ENCODE measurements at places on chromosomes 5 and 9.
A peak's percentile ranks its signal among the peaks of the same experiment; 100 is the strongest.

DNA sequence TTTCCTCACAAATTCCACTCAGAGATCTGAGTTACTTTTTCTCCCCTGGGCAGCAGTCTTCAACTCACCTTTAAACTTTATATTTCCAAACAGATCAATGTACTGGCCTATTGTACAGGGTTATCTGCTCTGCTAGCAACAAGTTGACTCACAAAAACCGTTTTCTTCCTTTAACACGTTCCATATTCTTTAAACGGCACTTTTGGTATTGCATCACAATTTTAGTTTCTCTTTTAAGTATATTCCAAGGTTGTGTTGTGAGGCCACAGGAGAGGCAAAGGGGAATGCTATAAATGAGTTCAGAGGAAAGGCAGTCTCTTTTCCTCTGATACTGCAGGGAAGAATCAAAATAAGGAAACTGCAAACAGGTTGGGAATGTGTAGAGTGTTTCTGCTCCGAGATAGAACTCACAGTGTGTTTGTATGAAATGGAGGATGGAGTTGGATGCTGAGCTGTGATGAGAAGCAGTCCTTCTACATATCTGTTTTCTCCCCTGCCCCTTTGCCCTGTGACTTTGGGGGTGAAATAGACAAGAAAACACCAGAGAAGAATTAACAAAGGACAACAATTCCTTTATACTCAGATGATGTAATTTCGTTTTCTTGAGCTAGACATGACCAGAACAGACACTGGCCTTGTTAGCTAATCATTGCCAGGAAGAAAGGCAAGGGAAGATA, 9.9 kb upstream of the ALDOB start:
- no peak for DNase-seq

GRCh38 chr9:35426627-35427026, 63.3 kb upstream of the RUSC2 start:
- no peak for DNase-seq

DNA sequence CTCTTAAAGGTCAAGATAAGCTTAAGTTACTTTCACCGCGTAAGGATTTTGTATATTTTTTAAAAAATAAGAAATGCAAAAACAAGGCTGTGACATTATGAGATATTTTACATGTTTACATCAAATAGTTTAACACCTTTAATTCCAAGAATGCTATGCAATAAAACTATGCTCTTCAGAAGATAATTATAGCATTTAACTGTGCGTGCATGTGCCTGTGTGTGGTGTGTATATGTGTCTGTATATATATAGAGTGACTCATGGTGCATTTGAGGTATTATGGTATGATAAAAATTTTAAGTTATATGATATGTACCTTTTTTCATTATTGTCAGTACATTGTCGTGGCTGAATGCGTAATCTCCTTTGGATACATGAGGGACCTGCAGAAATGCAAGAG, 539.3 kb downstream of the PDE4D start:
- no peak for DNase-seq

DNA sequence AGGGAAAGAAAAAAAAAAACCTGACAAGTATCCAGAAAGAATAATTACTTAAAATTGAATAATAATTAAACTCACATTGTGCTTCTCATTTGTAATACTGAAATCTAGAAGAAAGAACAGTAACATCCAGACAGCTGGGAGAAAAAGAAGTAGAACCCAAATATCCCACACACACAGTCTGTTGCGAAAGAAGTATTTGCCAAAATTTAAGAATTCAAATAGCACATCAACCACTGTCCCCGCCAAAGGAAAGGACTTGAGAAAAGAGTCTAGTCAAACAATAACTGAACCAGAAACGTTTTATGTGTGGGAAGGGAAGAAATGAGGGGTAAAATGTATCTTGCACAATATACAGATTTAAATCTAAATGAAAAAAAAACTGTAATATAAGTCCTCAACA, 202.8 kb downstream of the MLLT3 start:
- DNase-seq, result no peak

- DNase-seq, result no peak
Measured at GRCh38 chr9:78396087-78396486, 99.2 kb downstream of the PSAT1 start.

GRCh38 chr9:98502976-98503325, 205.8 kb downstream of the GABBR2 start:
- no peak for DNase-seq

DNA sequence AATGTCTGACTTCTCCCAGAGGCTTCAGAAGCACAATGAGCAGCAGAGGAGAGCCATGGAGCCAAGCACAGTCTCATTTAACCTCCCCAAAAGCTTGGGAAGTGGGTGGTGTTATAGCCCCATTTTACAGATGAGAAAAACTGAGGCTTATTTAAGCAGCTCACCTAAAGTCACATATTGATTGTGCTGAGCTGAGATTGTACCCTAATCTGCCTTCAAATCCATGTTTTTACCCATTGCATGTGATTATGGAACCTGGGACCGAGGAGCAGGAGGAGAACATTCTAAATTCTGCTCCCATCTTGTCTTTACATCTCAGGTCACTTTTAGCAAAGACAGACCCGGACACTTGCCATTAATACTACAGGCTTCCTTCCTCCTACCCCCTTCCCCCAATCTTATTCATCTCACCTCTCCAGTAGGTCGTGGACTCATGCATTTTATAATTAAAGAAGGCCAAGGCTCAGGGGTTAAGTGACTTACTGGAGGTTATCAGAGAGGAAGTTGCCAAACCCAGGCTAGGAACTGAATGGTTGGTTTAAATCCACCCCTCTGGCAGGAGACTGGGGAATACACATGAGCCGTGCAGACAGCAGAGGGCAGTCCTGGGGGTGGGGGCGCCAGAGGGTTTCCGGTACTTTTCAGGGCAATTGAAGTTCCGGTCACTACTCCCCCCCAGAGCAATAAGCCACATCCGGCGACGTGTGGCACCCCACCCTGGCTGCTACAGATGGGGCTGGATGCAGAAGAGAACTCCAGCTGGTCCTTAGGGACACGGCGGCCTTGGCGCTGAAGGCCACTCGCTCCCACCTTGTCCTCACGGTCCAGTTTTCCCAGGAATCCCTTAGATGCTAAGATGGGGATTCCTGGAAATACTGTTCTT, 51.0 kb upstream of the IL17B start:
- no peak for DNase-seq

DNA sequence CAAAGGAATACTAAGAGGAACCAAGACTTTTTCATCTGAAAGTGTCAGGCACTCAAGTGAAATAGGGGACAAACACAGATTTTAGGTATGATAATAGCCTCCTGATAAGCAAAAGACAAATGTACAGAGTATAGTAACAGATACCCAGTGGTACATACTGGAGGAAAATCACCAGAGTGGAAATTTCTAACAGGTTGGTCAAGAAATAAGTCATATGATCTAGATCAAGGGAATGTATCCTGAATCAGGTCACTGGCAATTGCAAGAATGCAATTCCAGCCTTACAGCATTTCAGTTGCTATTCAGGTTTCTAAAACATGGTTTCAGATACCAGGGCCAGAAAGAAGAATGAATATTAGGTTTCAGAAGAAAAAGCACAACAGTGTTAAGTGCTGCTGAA, 82.2 kb upstream of the SLCO6A1 start:
- no peak for DNase-seq

- DNase-seq, result no peak
Measured at GRCh38 chr5:65481171-65481581, 544 bp downstream of the ADAMTS6 start.

- DNase-seq, result no peak
Measured at GRCh38 chr5:161975350-161975749, 92.2 kb upstream of the GABRG2 start.

DNA sequence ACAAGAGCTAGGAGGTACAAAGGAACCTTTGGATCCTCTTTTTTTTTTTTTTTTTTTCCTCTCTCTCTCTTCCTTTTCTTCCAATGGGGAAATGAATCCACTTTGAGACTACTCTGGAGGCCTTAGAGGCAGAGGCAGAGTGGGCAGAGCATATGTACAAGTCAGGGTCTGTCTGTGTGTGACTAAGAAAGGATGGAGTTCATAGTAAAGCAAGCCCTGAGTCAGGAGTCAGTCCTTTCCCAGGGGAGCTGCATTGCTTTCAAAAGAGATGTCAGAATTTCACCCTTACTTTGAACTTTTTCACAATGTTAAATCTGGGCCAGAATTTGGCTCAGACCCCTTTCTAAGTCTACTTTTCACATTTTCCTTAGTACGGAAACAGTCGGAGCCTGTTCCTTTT, 792.4 kb upstream of the C9orf72 start:
- DNase-seq, result no peak

DNA sequence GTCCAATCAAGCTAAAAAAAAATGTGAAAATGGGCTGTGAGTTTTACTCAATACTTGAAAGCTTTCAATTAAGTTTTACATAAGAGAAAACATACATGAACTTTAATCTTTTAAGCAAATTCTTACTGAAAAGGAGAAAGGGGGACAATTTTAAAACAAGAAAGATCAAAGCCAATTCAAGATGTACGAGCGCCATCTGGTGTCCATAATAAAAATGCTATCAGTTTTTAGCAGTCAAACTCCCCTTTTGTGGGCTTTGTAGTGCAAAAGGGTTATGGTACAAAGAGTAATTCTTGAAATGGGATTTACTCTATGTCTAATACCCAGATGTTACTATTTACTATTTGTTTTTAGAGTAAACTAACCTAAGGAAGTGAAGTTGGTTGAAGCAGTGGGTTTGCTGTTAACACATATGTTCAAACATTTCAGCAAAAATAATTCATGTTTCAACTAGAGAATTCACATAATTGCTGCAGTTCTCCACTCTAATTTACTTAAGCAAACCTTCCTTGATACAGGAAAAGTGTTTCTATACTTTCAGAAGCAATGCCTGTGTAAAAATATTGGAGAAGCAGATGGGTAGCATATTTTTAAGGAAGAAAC, 228.2 kb upstream of the TYRP1 start:
- no peak for DNase-seq

- DNase-seq, result peak; percentile 78
Measured at GRCh38 chr5:134541736-134542376, 16.4 kb downstream of the JADE2 start.

- no peak for DNase-seq
Measured at GRCh38 chr9:70042461-70043215, 1.0 kb upstream of the MAMDC2 start.

- no peak for DNase-seq
Measured at GRCh38 chr5:80712919-80713318, 58.1 kb upstream of the DHFR start.

DNA sequence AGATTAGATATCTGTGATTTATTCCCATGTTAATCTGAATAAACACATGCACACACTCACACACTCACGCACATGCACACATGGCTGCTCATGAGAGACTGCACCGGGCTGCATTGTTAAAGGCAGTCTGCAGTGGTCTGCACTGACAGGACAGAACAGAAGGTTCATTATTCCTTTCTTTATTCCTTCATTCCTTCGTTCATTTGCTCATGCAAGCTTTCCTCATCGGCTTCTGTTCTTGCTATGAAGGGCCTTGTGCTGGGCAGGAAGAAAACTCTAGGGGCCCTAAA, 41.4 kb upstream of the FSTL4 start:
- no peak for DNase-seq

- no peak for DNase-seq
Measured at GRCh38 chr9:121266906-121267650, 884 bp upstream of the GSN start.

DNA sequence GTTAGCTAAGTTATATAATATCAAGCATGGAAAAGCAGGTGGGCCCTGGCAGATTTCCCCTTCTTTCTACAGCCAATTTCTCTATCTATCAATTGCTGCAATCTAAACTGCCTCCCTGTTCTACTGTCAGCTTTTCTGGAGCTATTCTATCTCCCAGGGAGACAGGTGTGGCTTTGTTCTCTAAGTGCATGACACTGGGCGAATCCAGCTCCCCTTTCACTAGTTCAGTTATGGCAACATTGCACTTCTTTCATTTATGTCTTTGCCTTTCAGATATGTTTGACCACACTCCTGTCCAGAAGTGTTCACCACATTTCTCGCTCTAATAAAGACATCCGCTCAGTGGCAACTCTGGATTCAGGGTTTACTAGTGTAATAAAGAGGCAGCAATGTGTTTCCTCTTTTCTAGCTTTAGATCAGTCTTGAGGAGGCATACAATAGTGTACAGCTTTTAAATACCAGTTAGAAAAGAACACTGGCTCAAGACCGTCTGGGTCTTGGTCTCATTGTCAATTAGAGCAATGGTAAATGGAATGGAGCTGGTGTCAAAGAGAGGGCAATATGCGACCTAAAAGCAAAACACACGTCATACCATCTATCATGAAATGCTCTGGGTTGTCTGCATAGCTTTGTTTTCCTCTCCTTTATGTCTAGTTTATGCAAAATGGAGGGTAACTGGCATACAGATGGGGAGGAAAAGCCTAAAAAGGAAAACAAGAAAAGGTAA, 197.0 kb downstream of the SLF1 start:
- DNase-seq, result no peak

GRCh38 chr5:110784901-110785300, 46.1 kb downstream of the SLC25A46 start:
- DNase-seq, result no peak

GRCh38 chr9:12739014-12739652, 35.7 kb upstream of the LURAP1L start:
- DNase-seq, result no peak
